ENCODE measurements at places on chromosomes 2 and 18. TPM values are rescaled to one million over a fixed set of nuclear protein-coding genes. Genes with fewer than 3 reads are reported as not detected.

GRCh38 chr2:11540148-11540995 is 6.5 kb downstream of the GREB1 start:
- no peak for DNase-seq

DNA sequence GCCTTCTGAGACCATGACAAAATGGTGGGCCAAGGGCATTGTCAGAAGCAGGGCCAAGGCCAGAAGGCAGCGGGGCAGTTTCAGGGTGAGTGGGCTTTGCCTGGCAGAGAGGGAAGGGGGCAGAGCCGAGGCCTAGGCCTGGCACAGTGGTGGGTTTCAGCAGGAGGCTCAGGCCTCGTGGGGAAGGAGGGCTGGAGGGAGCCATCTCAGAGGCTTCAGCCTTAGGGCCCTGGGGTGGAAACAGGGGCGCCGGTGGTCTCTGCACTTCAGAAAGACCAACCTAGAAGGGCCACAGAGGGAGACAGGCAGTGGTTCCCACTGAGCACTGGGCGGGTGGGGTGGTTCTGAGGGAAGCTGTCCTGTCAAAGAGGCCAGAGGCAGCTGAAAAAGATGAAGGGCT is 58.0 kb upstream of the SMAD7 start:
- DNase-seq, result no peak

DNA sequence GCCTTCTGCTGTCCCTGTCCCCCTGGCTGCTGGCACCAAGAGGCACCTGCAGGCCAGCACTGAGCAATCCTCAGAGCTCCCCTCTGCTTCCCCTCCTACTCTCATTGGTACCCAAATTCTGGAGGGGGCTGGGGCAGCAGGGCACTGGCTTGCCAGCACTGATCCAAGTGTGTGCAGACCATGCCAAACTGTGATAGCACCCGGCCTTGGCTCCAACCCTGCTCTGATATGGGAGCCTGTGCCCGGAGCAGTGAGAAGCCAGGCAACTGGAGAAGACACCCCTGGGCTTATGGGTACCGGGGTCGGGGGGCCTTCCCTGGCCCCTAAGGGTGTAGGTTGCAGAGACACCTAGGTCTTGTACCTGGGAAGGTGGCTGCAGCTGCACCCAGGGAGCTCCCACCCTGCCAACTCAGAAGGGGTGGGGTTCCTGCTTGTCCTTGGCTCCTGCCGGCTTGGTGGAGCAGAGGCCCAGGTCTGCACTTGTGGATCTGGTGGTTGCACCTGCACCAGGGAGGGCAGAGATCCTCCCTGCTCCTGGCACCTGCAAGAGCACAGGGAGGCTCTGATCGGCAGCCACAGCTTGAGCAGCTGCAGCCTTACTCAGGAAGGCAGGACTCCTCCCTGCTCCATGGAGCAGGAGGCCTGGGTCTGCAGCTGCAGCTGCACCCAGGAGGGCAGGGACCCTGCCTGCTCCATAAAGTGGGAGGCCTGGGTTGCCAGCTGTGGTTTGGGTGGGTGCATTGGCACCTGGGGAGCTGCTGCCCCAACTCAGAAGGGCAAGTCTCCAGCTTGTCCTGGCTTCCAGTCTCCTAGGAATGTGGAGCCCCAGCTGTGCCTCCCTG is 96.3 kb downstream of the BCL2L11 start:
- no peak for DNase-seq

GRCh38 chr18:10454681-10455557 is 484 bp downstream of the APCDD1 start:
- no peak for DNase-seq

GRCh38 chr18:46260879-46261143 is 156.6 kb downstream of the HAUS1 start:
- DNase-seq, result no peak

The ABHD1 gene
- total RNA-seq, result 0.78 TPM

The KCNE4 gene
- total RNA-seq, result not detected

All from Caki2 (cell line).